ENCODE measurements at places on chromosomes 6 and 20. TPM values are rescaled to one million over a fixed set of nuclear protein-coding genes. Genes with fewer than 3 reads are reported as not detected.

TXLNB gene
- not detected for total RNA-seq

TOX2 gene
- 4.6 TPM for total RNA-seq

TPX2 gene
- 105 TPM for total RNA-seq

DNA sequence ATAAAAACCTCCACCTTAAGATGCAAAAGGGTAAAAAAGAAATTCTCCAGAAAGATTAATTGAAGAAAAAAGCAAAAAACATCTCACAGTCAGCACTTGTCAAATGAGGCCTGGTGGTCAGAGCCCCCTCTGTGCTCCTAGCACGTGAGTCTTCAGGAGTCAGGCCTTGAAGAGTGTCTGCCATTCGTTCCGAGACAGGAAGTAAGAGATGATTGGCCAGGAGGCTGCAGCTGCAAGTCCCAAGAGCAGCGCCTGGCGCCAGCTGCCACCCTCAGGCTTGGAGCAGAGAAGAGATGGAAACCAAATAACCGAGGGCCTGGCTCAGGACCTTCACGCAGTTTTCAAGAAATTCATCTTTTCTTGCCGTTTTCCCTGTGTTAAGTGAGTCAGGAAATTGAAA lies 65.0 kb downstream of the FAM120B start:
- DNase-seq = no peak

DNA sequence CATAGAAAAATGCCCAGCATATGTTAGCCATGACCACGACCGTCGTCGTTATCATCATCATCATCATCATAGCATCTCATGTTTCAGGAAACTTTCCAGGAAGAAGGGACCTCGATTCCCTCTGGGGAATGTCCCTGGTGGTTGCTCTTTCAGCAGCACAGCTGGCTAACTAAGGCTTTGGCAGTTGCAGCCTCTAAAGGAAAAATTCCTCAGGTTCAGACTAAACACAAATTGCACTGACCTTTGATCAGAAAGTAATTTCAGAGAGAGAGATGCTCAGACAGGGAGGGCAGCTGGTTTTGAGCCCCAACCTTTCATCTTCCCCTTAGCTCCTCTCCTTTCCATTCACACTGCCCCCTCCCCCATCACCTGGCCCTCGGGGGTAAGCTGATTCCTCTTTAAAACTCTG lies 5.6 kb upstream of the CFB start:
- DNase-seq = no peak

DNA sequence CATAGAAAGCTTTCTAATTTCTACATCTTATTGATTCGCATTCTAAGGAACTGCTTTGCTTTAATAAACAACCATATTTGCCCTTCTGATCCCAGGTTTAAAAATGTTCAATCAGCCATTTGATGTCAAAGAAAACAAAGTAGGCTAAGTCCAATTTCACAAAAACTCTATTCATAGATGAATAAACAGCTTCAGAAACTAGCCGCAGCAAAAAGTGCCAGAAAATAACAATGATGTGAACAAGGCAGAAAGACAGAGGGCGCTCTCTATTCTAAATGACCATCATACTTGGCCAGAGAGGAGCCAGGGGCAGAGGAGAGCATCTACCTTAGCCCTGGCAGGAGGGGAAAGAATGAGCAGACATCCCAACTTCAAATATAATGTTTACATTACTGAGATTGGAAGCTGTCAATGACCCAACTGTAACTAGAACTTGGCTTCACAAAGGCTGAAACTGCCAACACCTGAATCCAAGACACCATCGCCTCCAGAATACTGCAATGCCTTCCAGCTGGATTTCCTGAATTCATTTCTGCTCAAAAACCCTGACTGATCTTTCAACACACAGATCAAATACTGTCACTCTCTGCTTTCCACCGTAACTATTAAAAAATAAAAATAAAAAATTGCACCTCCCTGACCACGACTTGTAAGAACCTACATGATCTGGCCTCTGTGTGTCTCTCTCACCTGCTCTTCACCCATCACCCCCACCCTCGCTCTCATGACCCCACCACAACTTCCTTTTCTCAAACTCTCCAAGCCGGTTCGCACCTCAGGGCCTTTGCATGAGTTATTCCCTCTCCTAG lies 9.5 kb downstream of the CNKSR3 start:
- DNase-seq = no peak

DNA sequence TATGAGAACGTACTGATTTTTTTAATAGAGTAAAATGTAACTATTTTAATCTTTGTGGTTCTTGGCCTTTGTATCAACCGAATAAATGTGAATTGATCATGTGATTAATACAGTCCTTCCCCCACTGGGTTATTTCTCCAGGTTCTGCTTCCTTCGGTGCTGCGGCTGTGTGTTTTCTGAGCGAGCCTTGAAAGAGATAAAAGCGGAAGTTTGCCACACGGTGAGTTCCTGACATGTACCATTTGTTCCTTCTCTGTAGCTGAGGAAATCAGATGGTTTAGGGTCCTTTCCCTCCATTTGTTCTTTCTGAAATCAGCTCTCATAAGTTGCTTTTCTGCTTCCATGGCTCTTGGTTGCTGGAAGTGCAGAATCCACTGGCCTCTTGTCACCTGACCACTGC lies 15.5 kb downstream of the RTF2 start:
- DNase-seq = no peak

- no peak for DNase-seq
Observed at GRCh38 chr6:40000964-40001515, 66.8 kb upstream of the MOCS1 start.

- DNase-seq = no peak
Observed at GRCh38 chr6:121881974-121882667, 446.7 kb downstream of the GJA1 start.

GRCh38 chr6:3088968-3089367 lies 20.7 kb downstream of the RIPK1 start:
- DNase-seq = no peak

Data from NCI-H460 (cell line).